ENCODE measurements at places on chromosomes 12 and 14.

DNA sequence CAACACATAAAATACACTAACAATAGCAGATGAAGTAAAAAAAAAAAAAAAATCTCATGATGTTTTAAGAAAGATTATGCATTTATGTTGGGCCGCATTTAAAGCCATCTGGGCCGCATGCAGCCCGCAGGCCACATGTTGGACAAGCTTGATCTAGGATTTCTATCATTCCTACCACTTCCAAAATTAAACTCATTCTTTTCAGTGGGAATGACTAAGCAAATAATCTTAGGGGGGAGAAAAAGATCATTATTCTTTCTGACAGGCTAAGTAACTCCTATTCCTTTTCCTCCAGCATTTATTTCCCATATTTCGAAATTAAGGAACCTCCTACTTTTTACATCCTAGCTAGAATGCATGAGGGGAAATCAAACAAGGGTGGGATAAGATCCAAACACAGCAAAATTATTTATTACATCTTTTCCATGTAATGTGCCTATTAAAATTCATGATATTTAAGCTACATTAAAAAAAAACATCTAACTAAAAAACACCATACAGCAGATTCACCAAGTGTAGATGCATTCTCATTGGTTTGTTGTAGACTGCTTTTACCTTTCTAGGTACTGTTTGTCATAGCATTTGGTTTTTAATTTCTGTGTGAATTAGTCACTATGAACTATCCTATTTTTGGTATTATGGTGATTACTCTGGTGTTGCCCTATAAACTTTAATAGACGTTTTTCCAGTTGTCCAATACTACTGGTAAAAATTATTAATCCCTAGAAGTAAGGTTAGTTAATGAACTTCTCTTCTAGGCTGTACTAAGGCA lies 76.1 kb downstream of the RASSF8 start:
- DNase-seq = no peak

DNA sequence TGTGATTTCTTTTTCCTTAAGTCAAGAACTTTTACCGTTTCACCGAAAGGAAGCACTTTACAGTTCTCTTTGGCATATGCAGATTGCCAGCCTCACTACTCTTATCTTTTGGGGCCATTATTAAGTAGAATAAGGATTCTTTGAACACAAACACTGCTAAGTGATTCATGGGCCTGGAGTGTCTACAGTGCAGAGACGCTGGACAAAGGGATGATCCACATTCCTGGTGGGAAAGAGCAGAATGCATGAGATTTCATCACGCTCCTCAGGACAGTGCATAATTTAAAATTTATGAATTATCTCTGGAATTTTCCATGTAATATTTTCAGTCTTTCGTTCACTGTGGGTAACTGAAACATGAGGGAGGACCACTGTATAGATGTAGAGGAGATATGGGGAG lies 90.2 kb downstream of the TTLL5 start:
- no peak for DNase-seq

- peak; percentile 36 for DNase-seq
Observed at GRCh38 chr14:51889851-51890250, 29.4 kb downstream of the GNG2 start.

DNA sequence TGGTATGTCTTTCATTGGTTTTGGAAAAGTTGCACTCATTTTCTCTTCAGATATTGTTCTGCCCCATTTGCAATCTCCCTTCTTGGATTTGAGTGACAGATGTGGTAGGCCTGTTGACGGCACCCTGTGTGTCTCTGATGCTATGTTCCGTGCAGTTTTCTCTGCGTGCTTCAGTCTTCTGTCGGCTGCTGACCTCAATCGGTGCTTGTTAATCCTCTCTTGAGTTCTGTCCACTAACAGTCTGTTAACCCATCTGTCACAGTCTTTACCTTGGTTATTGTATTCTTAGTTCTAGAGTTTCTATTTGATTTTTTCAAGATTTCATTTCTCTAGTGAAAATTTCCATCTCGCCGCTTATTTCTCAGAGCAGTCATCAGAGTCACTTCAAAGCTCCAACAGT lies 20.7 kb upstream of the PLD4 start:
- DNase-seq = no peak

- no peak for DNase-seq
Observed at GRCh38 chr14:50425105-50425504, 28.4 kb upstream of the CDKL1 start.

GRCh38 chr12:6584293-6584692 lies 16.2 kb upstream of the NOP2 start:
- DNase-seq = no peak

GRCh38 chr14:72024043-72024407 lies 91.8 kb downstream of the RGS6 start:
- peak; percentile 17 for DNase-seq

GRCh38 chr14:68862954-68863594 lies 70.2 kb upstream of the ZFP36L1 start:
- DNase-seq = peak; percentile 72

DNA sequence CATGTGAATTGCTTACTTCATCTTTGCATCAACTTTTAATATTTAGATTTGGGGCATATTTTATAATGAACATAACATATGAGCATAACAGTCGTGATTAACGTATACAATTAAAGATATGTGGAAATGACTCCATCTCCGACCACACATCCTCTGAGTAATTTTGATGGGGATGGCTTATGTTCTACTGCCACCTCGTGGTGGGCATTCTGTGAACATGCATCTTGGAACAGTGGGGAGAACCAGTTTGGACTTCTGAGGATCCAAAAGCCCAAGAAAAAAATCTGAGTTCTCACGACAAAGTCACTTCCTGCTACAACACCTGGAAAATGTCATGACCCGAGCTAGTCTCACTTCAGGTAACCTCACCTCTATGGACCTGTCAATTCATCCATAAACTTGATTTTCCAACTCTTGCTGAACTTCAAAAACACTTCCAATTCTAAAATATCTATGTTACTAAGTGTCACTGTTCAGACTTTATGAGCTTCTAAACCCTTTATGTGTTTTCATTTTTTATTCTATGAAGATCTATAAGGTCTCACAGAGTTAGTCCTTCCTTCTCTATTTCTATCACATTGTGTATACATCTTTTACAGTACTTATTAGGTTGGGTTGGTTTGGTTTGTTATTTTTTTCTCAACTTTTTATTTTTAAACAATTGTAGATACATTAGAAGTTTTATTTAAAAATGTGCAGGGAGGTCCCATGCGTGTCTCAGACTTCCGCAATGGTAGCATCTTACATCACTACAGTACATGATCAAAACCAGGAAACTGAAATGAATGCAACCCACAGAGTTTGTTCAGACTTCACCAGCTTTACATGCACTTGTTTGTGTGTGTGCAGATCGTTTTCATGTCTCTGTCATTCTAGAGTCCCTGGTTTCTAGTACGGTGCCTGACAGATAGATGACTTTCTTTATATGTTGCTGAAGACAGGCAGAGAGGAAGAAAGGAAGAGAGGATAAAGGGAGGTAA lies 38.2 kb upstream of the STAB2 start:
- DNase-seq = peak; percentile 65

DNA sequence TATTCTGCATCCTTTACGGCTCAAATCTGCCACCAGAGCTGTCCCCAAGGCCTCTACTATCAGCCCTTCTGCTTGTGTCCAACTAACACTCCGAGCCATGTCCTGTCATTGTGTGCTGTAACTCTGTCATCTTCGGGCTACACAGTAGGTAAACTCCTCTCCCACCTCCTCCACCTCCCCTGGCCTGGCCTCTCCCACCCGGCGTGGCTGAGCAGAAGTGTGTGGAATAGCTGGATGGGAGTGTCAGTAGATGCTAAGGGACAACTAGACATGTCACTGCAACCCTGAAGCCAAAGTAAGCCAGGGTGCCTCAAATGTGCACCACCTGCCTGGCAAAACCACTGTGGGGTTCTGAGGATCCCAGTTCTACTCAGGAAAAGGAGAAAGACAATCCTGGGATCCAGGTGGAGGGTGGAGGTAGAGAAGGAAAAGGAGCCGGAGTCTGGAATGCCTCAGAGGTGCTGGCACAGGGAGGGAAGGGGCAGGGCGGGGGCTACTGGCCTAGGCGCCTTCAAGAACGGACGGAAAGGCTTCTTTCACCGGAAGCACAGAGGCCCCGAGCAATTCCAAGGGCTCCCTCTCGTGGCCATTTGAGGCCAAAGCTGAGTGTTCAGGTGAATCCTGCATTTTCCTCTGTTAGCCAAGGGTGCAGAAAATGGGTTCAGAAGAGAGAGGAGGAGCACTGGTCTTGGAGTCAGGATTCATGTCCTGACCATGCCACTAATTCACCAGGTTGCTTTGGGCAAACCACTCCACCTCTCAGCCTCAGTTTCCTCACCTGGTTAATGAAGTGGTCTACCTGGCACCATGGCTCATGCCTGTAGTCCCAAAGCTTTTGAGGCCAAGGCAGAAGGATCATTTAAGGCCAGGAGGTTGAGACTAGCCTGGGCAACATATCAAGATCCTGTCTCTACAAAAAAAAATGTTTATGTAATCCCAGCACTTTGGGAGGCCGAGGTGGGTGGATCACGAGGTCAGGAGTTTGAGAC lies 20.5 kb upstream of the FAM181A start:
- peak; percentile 26 for DNase-seq

DNA sequence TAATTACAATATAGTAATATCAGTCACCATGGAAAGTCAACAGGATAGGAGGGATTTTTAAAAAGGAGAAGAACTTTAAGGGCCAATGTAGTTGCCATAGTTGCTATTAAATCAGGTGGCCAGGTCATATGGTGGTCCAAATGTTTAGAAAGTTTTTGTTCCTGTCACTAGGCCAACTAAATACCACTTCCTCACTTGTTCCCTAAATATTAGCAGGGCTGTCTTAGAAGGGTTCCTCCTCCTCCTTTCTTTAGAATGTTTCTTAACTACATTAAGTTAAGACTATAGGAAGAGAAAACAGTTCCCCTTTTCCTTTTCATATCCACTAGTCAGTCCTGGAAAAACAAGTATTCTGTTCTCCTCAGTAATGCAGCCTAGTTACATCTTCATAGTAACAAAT lies 50.3 kb downstream of the MON2 start:
- DNase-seq = no peak

DNA sequence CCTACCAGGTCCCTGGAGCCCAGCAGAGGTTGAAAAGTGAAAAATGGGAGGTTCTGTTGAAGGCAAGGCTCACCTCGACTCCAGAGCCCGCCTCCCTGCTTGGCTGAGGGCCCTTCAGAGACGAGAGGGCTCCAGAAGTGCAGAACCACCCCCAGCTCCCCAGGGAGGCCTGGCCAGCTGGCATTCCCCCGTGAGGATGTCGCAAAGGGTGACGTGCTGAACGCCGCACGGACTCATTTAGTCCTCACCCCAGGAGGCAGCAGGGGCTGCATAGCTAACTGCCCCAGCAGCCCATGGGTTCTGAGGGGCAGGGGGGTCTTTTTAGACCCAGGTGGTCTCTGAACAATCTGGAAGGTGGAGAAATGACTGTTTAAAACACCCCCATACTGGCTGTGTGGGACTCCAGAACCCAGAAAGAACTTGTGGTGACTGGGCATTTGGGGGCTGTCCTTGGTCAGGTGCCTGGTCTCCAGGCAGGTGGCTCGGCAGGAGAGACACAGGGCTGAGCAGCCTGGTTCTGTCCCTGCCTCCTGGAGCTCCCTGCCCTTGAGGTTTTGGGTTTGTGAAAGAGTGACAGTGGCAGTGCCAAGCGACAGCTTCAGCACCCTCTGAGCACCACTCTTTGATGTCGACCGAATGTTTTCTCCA lies 32.0 kb downstream of the ANAPC7 start:
- no peak for DNase-seq

GRCh38 chr12:55142669-55143565 lies 16.7 kb downstream of the OR9K2 start:
- peak; percentile 30 for DNase-seq

- no peak for DNase-seq
Observed at GRCh38 chr14:101083564-101084435, 180.3 kb upstream of the RTL1 start.

GRCh38 chr14:93700928-93701327 lies 87.4 kb downstream of the PRIMA1 start:
- no peak for DNase-seq

- DNase-seq = no peak
Observed at GRCh38 chr12:20830456-20830855, 20.0 kb downstream of the SLCO1B3 start.

- no peak for DNase-seq
Observed at GRCh38 chr12:122104844-122105243, 26.3 kb downstream of the MLXIP start.

GRCh38 chr14:21933681-21934080 lies 260.1 kb upstream of the OR4E1 start:
- DNase-seq = no peak

DNA sequence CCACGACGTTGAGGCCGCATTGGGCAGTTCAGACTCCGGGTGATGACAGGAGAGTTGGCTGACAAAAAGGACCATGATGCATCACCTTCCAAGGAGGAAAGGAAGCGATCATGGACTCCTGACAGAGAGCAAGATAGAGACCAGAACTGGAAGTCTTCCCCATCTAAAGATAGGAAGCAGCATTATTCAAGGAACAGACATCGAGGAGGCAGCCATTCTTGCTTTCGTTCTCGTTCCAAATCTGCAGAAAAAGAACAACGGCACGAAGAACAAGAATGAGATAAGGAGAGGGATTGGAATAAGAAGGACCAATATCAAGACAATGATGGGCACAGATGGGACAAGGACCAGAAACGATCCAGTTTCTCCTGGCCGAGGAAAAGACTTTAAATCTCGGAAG lies 27.1 kb upstream of the KRT77 start:
- no peak for DNase-seq

- DNase-seq = peak; percentile 85
Observed at GRCh38 chr12:49945394-49946080, 5.0 kb upstream of the AQP2 start.

GRCh38 chr12:79085106-79085682 lies 220.6 kb downstream of the SYT1 start:
- DNase-seq = no peak

GRCh38 chr12:68352067-68352466 lies 19.9 kb upstream of the MDM1 start:
- DNase-seq = peak; percentile 28

DNA sequence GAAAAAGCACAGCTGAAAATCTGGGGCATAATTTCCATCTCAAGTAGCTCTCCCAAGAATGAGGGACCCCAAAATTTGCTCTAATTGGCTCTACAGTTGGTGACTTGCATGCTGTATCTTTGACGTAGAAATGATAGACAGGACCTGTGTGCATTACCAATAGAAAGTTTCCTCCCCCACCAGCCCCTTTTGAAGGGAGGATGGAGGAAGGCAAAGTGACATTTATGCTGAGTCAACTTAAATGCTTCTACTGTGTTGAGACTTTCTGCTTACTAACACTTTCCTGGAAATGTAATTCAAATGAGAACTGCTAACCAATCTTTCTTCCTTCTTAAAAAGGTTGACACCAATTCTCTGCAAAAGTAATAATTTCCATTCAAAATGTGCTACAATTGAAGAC lies 31.9 kb downstream of the TSPAN8 start:
- DNase-seq = no peak

DNA sequence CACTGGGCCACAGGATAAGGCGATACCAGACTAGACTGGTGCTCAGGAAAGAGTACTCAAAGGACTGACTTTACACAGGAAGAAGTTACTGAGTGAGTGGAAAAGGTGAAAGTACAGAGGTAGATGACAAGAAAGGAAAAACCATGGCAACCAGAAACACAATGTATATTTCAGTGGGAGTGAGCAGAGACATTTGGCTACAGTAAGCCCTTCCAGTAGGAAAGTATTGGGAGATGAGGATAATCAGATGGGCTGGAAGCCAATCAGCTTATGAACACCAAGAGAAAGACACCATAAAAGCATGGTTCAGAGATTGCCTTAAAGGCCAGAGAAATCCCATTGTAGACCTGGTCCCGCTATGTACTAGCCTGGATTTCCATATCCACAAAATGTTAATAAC lies 51.6 kb downstream of the TMTC1 start:
- DNase-seq = no peak
